ENCODE measurements at places on chromosomes 1 and 21.

DNA sequence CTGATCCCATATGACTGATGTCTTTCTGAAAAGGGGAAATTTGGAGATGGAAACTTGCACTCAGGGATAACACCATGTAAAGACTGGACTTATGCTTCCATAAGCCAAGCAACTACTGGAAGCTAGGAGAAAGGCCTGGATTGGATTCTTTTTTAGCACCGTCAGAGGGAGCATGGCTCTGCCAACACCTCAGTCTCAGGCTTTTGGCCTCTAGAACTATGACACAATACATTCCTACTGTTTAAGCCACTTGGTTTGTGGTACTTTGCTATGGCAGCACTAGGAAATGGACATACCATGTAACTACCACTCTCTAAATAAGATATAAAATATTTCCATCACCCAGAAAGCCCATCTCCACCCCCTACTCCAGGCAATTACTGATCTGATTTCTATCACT, 139.7 kb downstream of the CYYR1 start:
- no peak for DNase-seq

GRCh38 chr21:45011911-45012661, 62.3 kb upstream of the ADARB1 start:
- DNase-seq, result no peak

DNA sequence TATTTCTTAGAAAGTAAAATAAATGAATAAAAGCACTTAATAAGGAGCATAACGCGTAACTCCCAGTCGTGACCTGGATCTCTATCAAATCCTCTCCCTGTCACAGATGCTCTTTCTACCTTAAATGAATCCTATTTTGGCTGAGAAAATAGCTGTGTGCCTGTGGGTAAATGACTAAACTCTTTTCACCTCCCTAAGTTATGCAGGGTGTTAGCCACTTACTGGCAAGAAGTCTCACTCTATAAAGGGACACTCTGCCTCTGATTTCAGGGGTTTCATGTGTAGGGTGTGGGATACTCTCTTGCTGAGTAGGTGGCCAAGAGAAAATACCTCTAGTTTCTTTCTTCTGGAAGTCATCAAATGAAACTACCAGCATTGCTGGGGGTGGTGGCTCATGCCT, 24.3 kb upstream of the PPP1R15B start:
- no peak for DNase-seq

DNA sequence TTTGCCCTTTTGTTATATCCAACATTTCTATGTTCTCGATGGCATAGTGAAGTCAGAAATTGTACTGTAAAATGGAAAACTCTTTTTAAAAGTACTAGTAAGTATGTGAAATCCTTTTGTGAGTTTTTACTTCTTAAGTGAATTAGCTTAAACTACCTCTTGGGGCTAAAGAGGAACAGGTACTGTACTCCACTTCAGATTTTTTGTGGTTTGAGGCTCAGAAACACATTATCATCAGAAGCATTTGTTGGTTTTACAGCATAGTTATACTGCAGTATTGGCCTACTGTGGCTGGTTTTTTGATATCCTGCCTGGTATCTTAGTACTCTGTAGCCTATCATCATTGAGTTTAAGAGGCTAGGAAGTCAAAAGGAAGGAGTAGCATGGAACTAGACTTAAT, 117.2 kb downstream of the NRDC start:
- DNase-seq, result no peak

- no peak for DNase-seq
Observed at GRCh38 chr1:170808216-170808885, 127.0 kb upstream of the MROH9 start.

Measured in T follicular helper cell (primary cell).